ENCODE measurements at places on chromosomes 16 and 17.

DNA sequence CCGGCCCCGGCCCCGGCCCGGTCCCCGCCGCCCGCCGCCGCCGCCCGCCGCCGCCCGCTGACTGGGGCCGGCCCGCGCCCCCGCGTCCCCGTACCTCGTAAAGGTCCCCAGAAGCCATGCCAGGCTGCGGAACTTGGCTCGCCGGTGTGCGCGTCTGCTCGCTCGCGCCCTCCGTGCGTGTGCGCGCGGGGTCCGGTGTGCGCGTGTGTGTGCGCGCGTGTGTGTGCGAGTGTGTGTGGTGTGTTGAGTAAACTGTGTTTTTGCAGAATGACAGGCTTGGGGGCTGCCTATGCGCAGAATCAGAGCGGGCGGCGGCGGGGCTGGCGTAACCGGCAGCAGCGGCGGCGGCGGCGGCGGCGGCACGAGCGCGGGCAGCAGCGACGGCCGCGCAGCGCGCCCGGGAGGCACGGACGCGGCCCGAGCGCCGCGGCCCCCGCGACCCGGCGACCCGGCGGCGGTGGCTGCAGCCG, 307 bp downstream of the CDYL2 start:
- DNase-seq: peak; percentile 49

- DNase-seq: no peak
Observed at GRCh38 chr17:79897243-79898063, 58.2 kb upstream of the CBX4 start.

- no peak for DNase-seq
Observed at GRCh38 chr16:49564496-49565229, 191.1 kb downstream of the C16orf78 start.

DNA sequence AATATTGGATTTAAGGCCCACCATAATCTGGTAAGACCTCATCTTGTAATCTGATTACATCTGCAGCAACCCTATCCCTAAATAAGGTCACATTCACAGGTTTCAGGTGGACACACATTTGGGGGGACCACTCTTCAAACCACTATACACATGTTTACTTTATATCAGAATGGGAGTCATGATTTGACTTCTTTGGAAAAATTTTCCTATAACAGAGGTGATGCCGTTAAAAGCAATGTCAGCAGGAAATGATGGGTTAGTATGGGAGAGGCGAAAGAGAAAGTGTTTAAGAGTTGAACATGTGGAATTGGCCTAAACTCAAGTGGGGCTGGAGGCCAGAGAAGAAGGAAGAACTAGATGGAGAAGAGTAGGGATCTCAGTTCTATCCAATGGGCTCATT, 281.7 kb upstream of the ERCC4 start:
- DNase-seq: no peak

DNA sequence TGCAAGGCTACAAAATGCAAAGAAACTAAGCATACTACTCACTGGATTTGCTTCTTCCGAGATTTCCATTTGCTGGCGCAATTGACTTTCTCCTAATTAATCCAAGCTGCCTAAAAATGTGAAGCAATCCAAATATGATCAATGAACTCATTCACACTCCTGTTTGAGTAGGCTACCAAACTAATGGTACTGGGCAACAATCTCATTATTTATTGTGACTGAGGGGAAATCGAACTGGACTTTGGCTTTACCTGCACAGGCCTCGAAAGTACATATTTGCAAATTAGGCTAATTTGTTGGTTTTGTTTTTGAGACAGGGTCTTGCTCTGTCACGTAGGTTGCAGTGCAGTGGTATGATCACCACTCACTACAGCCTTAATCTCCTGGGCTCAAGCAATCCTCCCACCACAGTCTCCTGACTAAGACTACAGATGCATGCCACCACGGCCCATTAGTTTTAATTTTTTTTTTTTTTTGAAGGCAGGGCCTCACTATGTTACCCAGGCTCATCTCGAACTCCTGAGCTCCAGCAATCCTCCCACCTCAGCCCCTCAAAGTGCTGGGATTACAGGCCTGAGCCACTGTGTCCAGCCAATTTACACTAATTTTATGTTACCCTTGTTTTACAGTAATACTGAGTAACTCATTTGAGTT, 2.6 kb downstream of the ERI2 start:
- no peak for DNase-seq

- no peak for DNase-seq
Observed at GRCh38 chr16:4175849-4176248, 59.6 kb upstream of the ADCY9 start.

DNA sequence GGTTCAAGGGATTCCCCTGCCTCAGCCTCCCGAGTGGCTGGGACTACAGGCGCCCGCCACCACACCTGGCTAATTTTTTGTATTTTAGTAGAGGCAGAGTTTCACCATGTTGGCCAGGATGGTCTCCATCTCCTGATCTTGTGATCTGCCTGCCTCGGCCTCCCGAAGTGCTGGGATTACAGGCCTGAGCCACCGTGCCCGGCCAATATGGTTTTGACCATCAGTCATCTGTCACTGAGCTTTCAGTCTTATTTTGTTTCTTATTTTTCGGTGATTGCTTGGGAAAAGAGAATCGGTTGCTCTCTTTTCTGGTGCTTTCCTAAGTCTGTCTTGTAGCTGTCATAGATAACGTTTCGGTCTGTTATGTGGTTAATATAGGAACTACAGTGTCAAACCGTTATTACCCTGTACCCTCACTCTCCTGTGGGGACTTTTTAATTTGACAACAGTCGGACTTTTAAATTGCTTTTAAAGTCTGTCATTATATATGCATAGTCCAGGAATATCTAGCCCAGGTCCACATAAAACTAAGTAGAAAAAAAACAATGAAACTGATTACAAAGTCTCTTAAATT, 453.4 kb downstream of the KCNJ18 start:
- no peak for DNase-seq

- DNase-seq: no peak
Observed at GRCh38 chr17:61209525-61209924, 190.1 kb upstream of the TBX2 start.

- no peak for DNase-seq
Observed at GRCh38 chr17:81518785-81519283, 6.2 kb upstream of the ACTG1 start.

DNA sequence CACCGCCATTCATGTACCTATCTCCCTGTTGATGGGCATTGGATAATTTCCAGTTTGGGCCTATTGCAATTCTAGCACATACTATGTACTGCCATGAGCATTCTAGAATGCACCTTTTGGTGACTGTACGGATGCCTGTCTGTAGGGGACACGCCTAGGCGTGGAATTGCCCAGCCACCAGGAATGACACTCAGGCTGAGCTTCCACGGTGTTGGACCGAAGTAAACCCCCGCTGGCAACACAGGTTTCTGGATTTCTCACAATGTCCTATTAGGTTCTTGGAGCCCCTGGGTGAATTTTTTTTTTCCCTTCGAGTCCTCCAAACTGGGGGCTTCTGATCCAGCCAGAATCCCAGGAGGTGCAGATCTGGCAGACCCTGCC, 146.6 kb downstream of the IRF8 start:
- DNase-seq: no peak

GRCh38 chr16:69253870-69254341, 57.2 kb upstream of the VPS4A start:
- no peak for DNase-seq

DNA sequence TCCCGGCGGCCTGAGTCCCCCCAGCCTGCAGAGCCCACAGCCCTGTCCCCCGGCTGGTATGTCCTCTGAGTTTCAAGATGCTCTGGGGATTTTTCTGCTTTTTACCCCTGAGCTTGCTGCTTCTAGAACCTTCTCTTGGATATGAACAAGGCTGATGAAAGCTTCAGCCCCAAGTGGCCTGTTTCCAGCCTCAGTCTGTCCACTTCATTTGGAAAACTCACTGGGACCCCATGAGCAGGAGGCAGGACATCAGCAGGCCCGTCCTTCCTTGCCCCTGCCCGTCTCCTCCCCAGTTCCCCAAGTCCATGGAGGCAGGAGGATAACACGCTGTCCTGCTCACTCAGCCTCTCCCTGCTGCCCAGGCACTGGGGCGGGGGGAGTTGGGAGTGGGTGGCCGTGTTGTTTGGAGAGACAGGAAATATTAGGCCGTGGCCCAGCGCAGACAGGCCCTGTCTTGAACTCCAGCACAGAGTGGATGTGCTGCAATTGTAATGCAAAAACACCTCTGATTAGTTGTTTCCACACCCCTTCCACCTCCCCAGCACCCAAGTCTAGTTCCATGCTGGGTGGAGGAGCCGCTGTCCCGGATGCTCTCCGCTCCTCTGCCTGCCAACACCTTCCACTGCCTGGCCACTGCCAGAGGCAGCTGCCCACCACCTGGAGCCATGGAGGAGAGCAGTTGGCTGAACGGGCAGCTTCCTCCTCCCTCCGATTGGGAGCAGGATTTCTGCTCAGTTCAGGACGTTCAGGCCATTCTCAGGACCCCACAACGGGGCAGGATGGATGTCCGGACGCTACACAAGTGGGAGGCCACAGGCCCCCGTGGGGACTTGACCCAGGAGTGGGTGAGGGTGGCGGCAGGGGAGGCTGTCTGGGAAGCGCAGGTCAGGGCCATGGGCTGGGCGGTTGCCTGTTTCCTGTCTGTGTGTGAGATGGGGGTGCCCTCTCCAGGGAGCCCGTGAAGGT, 216.9 kb upstream of the GSE1 start:
- no peak for DNase-seq

- no peak for DNase-seq
Observed at GRCh38 chr17:16351831-16352230, 1.4 kb downstream of the CENPV start.

- DNase-seq: peak; percentile 3
Observed at GRCh38 chr17:15490634-15491261, 23.3 kb upstream of the CDRT4 start.

DNA sequence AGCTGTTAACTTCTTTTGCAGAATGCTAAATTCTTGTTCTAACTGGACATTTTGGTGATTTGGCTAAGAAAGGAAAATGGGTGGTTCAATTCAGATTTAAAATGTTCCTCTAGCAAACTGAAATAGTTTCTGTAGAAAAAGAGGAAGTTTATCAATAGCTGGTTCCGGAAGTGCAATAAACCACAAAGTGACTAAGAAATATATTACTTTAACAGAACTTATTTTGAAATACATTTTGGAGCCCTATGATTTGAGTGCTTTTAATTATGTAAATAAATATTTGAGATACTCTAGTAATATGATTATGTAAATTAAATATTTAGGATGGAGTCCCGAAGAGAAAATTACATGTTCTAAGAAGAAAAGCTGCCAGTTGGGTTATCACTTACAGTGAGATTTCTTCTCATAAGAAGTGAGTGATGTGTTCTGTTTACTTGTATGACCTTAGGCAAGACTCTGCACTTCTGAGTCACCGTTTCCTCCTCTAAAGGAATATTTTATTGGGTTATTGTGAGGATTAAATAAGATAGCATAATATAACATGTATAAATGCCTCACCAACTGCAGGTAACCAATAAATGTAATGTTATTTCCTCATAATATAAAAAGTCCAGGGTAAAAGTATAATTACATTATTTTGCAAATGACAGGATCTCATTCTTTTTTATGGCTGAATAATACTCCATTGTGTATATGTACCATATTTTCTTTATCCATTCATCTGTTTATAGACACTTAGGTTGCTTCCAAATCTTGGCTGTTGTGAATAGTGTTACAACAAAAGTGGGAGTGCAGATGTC, at the start of gene EVI2B:
Gene EVI2B, minus strand, starts transcription at position 73 of the 800 bp plus-strand sequence. CDS start 8,445 bp downstream, outside the sequence.
- no peak for DNase-seq

DNA sequence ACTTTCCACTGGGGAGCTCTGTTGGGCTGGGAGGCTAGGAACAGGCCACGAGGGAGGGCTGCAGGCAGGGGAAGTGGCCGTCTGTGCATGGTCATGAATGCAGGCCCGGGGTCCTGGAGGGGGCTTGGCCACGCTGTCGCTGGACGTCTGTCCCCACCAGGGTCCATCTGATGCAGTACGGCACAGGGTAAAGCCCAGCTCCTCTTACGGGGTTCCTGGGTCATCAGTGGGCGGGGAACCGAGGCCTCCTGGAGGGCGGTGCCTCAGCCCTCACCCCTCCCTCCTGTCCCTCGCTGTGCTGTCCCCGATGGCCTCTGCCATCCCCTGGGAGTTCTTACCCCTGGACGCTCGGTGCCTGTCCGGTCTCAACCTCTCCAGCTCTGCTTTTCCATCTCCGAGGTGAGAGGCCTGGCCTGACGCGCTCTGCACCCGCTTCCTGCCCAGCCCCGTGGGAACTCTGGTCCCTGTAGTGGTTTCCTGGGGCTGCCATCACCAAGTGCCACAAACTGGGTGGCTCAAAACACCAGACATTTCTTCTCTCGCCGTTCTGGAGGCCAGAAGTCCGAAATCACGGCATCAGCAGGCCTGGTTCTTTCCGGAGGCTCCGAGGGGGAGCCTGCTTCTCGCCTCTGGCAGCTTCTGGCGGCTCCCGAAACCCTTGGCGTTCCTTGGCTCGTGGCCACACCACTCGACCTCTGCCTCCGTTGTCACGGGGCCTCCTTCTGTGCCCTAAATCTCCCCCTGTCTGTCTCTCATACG, 182.8 kb downstream of the SEC14L1 start:
- DNase-seq: no peak

GRCh38 chr17:57649731-57650484, 95.2 kb downstream of the CCDC182 start:
- no peak for DNase-seq

DNA sequence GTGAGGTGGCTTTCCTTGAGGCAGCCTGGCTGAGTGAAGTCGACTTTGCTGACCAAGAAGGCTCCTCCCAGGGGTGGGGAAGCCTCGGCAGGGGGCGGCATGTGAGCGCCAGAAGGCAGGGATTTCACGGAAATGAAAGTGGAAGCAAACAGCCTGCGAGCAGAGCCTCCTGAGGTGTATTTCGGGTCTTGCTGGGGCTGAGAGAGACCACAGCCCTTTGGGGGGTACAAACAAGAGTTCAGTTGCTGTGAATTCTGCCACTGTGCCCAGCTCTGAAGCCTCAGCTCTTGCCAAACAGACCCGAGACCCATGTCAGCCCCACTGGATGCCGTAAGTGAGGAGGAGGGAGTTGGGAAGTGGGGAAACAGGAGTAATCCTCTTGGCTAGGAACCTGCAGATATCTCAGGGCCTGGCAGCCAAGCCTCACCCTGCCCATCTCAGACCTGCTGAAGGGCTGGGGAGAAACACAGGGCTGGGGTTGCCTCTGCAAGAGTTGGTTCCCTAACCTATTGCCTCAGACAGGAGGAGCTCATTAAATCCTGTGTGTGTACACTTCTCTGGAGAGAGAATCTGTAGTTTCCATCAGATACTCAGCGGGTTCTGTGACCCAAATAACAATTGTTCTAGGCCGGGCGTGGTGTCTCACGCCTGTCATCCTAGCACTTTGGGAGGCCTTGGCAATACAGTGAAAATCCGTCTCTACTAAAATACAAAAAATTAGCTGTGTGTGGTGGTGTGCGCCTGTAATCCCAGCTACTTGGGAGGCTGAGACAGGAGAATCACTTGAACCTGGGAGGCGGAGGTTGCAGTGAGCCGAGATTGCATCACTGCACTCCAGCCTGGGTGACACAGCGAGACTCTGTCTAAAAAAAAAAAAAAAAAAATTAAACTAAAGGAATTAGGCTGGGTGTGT, at the start of gene IFI35:
Gene IFI35, plus strand, starts transcription at position 146 of the 913 bp plus-strand sequence. Its CDS starts 164 bp downstream, at position 310.
- DNase-seq: peak; percentile 78
